ENCODE measurements at places on chromosomes 1 and 21.

GRCh38 chr1:31529999-31530684 lies 46.2 kb upstream of the TINAGL1 start:
- DNase-seq, result no peak

DNA sequence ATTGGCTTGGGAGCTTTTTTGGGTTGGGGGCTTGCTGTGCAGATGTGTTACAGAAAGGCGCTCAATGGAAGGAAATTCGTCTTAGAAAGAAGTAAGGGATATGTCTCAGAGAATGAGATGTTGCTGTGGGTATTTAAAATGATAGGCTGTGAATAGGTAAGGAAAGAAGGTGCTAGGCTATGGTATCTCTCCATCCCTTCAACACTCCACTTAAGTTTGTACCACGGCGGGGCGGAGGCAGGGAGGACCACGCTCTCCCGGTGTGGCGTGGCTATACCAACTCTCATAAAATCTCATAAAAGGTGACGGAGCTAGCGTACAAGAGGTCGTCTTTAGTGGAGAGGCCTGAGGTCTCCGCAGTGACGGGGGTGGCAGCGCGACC lies 305 bp upstream of the RPS6KC1 start:
- DNase-seq, result no peak

- no peak for DNase-seq
These were observed 6.0 kb upstream of the RGS4 start for GRCh38 chr1:163063143-163063542.

- DNase-seq, result no peak
These were observed 176.7 kb downstream of the C1orf94 start for GRCh38 chr1:34353409-34353808.

GRCh38 chr1:237851210-237851845 lies 39.4 kb downstream of the ZP4 start:
- DNase-seq, result no peak
